T-helper 2 cell (primary cell): ENCODE measurements at places on chromosomes 1 and 21.

GRCh38 chr1:37246631-37247030 lies 212.3 kb upstream of the GRIK3 start:
- DNase-seq, result no peak

DNA sequence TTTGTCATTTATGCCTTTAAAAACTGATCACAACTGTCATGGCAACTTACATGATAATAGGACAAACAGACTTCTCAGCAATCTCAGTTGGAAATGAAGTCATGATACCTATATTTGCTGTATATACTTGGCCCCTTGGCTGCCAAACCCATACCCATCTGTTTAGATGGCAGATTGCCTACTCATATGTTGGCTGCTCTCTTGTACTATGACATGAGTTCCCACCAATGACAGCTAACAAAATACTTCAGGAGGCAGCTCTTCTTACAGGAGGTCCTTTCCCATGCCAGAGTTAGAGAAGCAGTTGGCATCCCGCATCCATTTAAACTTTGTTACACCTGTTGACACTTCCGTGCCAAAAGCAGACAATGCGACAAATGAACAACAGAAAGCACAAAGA lies 603.1 kb upstream of the ADGRL2 start:
- no peak for DNase-seq

- no peak for DNase-seq
Measured at GRCh38 chr21:36803051-36803645, 104.2 kb downstream of the SIM2 start.

DNA sequence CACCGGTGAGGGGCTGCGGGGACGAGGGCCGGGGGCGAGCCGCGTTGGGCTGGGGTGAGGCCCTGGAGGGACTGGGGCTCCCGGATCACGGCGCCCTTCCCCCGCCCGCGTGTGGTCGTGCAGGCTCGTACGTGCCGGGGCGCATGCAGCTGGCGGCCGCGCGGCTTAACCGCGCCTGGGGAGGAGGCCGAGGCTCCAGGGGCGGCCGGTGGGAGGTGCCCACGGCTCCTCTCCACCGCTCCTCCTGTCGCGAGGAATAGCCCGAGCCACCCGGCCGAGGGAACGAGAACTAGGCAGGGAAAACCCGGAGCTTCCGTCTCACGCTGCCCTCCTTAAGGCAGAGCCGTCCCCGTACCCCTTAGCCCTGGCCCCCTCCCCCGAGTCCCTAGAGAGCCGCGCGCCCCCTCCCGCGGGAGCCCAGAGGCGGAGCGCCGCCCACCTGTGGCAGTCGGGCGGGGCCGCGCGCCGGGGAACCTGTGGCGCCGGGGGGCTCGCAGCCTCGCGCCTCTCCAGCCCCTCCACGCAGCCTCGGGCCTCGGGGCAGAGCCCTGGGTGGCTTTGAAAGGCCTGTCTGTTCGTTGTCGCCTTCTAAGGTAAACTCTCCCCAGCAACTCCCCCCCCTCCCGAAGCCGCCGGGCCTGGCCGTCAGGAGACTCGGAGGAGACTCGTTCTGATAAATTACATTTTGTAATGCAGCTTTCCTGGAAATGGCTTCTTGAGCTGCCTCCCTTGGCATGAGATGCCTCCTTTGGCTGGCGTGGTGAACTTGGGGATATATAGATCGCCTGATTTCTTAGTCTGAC lies 746 bp downstream of the AK4 start:
- no peak for DNase-seq

DNA sequence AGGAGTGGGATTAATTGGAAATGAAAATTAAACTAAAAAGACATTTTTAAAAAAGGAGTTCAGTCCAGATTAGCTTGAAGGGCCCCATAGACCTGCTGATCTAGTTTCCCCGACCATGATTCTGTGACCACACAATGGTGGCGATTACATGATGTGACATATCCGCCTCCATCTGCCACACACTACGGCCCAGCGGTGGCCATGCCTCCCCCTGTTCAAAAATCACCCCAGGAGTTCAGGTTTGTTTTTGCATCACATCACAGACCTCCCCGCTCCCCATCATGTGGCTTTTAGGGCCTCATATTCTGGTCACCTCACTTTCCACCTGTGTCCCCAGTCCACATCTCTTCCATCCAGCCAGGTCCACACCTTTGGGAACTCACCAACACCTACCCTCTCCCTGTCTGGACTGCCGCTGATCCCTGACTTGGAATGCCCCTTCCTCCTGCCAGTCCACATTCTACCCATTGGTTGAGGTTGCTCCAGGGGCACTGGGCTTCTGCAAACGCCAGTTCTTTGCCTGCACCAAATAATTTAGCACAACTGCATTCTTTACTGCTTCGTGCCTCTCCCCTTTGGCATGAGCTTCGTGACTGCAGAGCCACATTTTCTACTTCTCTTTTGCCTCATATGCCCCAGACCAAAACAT lies 38.9 kb downstream of the CD247 start:
- no peak for DNase-seq

DNA sequence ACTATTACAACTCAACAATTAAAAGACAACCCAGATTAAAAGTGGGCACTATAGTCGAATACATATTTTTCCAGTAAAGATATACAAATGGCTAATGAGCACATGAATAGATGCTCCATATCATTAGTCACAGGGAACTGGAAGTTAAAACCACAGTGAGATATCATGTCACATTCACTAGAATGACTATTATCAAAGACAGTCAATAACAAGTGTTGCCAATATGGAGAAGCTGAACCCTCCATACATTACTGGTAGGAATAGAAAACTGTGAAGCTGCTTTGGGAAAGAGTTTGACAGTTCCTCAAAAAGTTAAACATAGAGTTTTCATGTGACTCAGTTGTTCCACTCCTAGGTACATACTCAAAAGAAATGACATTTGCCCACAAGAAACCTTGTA lies 30.6 kb upstream of the MRPS6 start:
- DNase-seq, result no peak

DNA sequence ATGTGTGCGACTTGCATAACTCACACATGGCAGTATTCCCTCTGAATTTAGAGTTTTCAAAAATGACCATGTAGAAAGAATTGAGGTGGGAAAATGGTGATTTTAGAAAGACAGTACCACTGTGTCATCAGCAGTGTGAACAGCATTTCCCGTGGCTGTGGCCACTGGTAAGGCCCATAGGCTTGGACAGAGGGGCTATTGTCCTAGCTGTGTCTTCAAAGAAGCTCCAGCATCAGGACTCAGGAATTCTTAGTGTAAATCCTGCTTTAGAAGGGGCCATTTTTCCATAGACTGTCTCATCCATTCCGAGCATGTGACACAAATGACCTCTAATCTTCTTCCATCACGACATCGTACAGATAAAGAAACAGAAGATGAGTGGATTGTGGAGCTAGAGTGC lies 119.3 kb upstream of the BACE2 start:
- no peak for DNase-seq

GRCh38 chr1:227944931-227945890 lies 2.5 kb downstream of the WNT9A start:
- DNase-seq, result no peak

GRCh38 chr1:19407494-19408096 lies 77.7 kb downstream of the CAPZB start:
- no peak for DNase-seq

DNA sequence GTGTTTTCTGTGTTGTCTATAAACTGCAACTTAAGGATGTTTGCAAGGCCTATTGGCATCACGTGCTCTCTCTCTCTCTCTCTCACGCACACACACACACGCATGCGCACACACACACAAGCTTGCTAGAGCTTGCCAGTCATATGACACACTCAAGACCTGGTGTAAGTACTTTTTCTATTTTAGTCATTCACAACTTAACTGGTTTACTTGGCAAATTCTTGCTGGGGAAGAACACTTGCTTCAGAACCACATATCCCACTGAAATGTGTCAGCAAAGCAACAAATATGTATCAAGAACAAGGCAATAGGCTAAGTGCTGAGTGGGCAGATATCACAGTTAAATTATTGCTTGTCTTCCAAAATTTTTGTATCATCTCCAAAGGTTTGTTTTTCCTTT lies 107.8 kb downstream of the DISC1 start:
- no peak for DNase-seq

DNA sequence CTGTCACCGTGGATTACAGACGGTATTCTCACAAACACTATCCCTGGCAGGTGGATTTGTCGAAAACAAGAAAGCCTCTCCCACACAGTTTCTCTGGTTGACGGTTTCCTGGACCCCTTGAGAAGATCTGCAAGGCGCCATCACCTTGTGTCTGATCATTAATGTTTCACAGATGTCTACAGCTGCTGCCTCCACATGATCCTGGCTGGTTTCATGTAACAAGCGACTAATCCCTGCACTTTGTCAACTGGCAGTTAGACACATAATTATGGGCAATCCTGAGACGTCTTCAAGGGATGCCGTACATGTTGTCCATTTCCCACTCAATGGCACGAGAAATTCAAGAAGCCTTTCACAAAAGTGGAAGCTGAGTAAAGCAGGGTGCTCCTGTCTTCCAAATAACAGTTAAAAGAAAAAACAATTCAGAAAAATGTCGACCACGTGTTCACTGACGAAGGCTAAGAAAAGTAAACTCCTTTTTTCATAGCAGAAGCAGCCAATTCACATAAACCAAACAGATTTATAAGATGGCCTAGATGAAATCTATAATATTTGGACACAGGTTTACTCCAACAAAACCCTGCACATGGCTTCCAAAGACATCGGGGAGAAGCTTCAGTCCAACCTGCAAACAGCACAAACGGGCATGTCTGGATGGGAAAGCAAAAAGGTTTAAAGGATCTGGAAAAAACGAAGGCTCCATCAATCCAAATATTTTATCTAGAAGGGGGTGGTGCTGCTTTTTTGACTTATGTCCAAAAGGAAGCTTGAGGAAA lies 52.2 kb downstream of the CAPZB start:
- DNase-seq, result no peak

- DNase-seq, result no peak
Measured at GRCh38 chr1:248839168-248839555, 1.1 kb downstream of the ZNF672 start.
